ENCODE measurements at places on chromosomes 1 and 21. TPM values are rescaled to one million over a fixed set of nuclear protein-coding genes. Genes with fewer than 3 reads are reported as not detected.
A peak's percentile ranks its signal among the peaks of the same experiment; 100 is the strongest.

DNA sequence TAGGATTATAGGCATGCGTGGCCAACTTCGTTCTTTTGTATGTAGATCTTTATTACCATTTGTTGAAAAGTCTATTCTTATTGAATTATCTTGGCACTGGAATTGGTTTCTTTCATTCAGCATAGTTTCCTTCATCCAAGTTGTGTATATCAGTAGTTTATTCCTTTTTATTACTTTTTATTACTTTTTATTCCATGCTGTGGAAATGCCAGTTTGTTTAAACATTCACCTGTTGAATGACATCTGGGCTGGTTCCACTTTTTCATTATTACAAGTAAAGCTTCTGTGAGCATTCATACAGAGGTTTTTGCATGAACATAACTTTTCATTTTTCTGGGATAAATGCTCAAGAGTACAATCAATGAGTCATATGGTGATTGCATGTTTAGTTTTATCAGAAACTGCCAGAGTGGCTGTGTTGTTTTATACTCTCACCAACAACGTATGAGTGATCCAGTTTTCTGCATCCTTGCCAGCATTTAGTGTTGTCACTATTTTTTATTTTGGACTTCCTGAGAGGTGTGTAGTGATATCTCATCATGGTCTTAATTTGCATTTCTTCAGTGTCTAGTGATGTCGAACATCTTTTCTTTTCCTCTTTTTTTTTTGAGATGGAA is 28.6 kb downstream of the PTPRU start:
- H3K27ac ChIP-seq, result no peak overlapping the region
- no peak overlapping the region for H3K4me3 ChIP-seq
- peaks cover 12% of the 10 kb centered on the region for H3K27me3 ChIP-seq
- DNase-seq, result peak; percentile 33
- no peaks in the 10 kb centered on the region for H3K36me3 ChIP-seq

DNA sequence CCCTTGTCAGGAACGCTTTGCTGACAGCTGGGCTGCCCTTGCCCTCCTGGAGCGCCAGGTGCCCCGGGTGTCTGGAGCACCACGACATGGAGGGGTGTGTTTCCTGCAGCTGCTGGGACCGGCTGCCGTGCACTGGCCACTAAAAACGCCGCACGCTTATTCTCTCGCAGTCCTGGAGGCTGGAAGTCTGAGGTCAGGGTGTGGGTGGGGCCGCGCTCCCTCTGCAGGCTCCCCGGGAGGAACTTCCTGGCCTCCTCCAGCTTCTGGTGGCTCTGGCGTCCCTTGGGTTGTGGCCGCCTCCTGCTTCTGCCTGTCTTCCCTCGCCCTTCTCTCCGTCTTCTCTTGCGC is 28.0 kb upstream of the PLCH2 start:
- peaks cover 50% of the 10 kb centered on the region for H3K27me3 ChIP-seq
- peaks cover 9% of the 10 kb centered on the region for H3K4me1 ChIP-seq
- no peak overlapping the region for H3K4me3 ChIP-seq
- H3K27ac ChIP-seq, result no peak overlapping the region

- peaks cover 14% of the 10 kb centered on the region for H3K4me1 ChIP-seq
- H3K27me3 ChIP-seq, result no peaks in the 10 kb centered on the region
- H3K4me3 ChIP-seq, result no peak overlapping the region
- peaks cover 6% of the 10 kb centered on the region for H3K36me3 ChIP-seq
- no peak for DNase-seq
Observed at GRCh38 chr1:117013309-117013858, 11.8 kb downstream of the CD101 start.

GRCh38 chr21:34838956-34839820 is 170.4 kb downstream of the CLIC6 start:
- peaks cover 4% of the 10 kb centered on the region for H3K36me3 ChIP-seq
- no peak overlapping the region for H3K27ac ChIP-seq
- no peak overlapping the region for H3K4me3 ChIP-seq
- no peak for DNase-seq

- H3K4me1 ChIP-seq, result no peaks in the 10 kb centered on the region
- no peaks in the 10 kb centered on the region for H3K27me3 ChIP-seq
- DNase-seq, result no peak
- no peak overlapping the region for H3K27ac ChIP-seq
- no peak overlapping the region for H3K4me3 ChIP-seq
Observed at GRCh38 chr1:46589529-46589928, 14.5 kb downstream of the MKNK1 start.

GRCh38 chr1:85850238-85850637 is 142.0 kb upstream of the ZNHIT6 start:
- no peak overlapping the region for H3K4me3 ChIP-seq
- H3K4me1 ChIP-seq, result no peaks in the 10 kb centered on the region
- no peak overlapping the region for H3K27ac ChIP-seq
- peak; percentile 36 for DNase-seq
- H3K27me3 ChIP-seq, result no peaks in the 10 kb centered on the region
- H3K36me3 ChIP-seq, result no peaks in the 10 kb centered on the region

DNA sequence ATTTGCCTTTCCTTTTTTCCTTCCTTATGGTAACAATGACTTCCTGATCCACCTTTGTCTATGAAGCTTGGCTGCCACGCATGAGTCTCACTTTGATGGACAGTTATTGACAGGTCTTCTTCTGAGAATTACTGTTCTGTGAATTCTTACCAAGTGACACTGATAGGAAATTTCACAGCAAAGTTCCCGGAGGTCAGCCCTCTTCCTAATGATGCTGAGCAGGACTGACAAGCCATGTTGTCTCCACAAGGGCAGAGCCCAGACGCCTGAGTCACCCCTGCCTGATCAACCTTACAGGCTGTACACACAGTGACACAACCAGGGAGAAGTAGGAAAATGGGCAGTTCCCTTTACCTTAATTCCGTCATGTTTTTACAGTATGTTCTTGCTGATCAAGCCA is 44.2 kb downstream of the ZC3H11B start:
- H3K4me3 ChIP-seq, result no peak overlapping the region
- peaks cover 3% of the 10 kb centered on the region for H3K4me1 ChIP-seq
- no peaks in the 10 kb centered on the region for H3K27me3 ChIP-seq
- no peak for DNase-seq
- H3K27ac ChIP-seq, result no peak overlapping the region

- no peaks in the 10 kb centered on the region for H3K36me3 ChIP-seq
- no peaks in the 10 kb centered on the region for H3K4me1 ChIP-seq
- no peak overlapping the region for H3K27ac ChIP-seq
- DNase-seq, result no peak
Observed at GRCh38 chr1:240192851-240193250, 101.2 kb downstream of the FMN2 start.

- H3K27ac ChIP-seq, result peak overlapping the region; percentile 39
- H3K4me3 ChIP-seq, result no peak overlapping the region
- H3K27me3 ChIP-seq, result no peaks in the 10 kb centered on the region
Observed at GRCh38 chr1:38029685-38030511, 16.7 kb downstream of the POU3F1 start.

DNA sequence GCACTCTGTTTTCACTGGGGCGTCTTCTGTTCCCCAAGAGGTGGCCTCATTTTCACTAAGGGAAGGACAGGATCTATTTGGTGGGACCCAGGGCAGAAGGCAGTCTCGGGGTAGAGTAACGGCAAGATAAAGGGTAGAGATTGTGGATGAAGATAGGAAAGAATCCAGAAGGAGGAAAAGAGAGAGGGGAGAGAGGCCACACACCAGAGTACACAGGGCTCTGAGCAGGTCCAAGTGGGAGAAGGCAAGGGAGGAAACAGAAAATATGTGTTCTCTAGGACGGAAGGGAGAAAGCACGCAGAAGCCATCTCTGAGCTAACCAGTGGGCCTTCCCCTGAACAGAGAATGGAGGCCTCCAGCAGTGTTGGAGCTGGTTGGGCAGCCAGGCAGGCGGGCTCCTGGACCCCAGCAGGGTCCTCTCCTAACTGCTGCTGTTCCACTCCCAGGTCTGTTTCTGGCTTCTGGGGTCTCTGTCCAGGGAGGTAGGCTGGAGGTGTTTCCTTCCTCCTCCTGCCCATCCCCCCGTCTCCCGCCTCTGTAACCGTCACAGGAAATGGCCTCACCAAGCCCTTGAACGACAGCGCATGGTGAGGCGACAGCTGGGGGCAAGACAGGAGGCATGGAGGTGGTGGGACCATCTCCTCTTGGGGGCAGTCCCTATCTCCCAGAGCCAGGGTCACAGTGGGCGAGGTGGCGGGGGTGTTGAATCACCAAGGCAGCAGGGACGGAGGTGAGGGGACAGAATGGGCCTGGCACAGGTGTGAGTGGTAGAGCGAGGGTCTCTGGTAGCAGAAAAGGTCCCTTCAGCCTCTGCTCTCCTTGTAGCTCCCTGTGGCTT is 649 bp downstream of the PTPN7 start:
- H3K4me3 ChIP-seq, result peak overlapping the region; percentile 13
- peak overlapping the region; percentile 7 for H3K27ac ChIP-seq
- peaks cover 2% of the 10 kb centered on the region for H3K27me3 ChIP-seq
- H3K36me3 ChIP-seq, result no peaks in the 10 kb centered on the region
- DNase-seq, result no peak

DNA sequence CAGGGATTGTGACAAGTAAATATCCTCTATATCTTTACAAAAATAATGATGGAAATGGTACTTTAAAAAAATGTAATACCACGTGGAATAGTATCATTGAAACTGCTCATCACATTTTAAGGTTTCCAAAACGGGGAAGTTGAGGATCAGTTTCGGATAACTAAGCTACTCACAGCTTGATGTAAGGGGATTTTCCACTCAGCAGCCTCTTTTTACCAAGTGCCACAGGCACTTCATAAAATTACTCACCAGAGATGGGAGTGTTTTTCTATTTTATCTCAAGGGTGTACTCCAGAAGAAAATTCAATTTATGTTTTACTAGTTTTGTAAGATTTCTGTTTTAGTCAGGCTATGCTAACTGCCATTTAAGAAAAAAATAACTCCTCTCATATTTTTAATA is 91.7 kb downstream of the TPR start:
- no peak overlapping the region for H3K27ac ChIP-seq
- no peak overlapping the region for H3K4me3 ChIP-seq
- H3K27me3 ChIP-seq, result no peaks in the 10 kb centered on the region
- H3K36me3 ChIP-seq, result no peaks in the 10 kb centered on the region
- no peaks in the 10 kb centered on the region for H3K4me1 ChIP-seq

DNA sequence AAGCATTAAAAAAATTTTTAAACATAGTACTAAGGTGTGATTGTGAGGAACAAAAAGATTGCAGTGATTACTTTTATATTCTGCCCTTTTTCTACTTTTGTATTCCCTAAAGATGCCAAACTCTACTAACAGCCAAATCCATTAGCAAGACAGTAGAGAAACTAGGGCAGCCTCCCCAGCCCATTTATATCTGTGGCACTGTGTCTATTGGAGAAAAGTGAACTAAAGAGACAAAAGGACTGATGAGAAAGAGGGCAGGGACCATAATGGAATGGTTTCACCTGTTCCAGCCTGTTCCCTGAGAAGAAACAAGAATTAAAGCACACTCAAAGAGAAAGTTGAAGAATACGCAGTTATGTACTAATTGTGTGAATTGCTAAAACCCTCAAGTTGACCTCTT is 56.6 kb downstream of the ATG4C start:
- no peak overlapping the region for H3K4me3 ChIP-seq
- H3K27ac ChIP-seq, result no peak overlapping the region
- H3K27me3 ChIP-seq, result no peaks in the 10 kb centered on the region
- DNase-seq, result no peak
- no peaks in the 10 kb centered on the region for H3K4me1 ChIP-seq
- no peaks in the 10 kb centered on the region for H3K36me3 ChIP-seq

- H3K4me3 ChIP-seq, result no peak overlapping the region
- H3K27ac ChIP-seq, result peak overlapping the region; percentile 65
- H3K4me1 ChIP-seq, result peaks cover 84% of the 10 kb centered on the region
- H3K27me3 ChIP-seq, result peaks cover 10% of the 10 kb centered on the region
Observed at GRCh38 chr1:41482001-41482765, 2.3 kb downstream of the EDN2 start.

DNA sequence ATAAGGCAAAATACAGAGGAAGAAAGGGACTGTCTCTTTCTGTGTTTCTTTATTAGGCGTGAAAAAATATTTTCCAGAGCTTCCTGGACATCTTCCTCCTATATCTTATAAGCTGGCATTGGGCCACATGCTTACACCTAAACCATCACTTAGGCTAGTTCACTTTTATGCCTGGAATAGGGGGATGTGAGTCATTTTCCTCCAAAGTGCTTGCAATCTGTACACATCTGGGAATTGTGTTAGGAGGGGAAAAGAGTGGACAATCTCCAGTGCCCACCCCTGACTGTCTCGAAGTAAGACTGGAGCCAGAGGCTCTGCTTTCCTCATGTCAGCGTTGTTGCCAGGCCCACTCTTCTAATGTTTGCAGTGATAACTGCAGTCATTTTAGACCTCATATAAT is 29.9 kb downstream of the GIPC2 start:
- no peaks in the 10 kb centered on the region for H3K4me1 ChIP-seq
- H3K36me3 ChIP-seq, result no peaks in the 10 kb centered on the region
- H3K27ac ChIP-seq, result peak overlapping the region; percentile 65
- no peaks in the 10 kb centered on the region for H3K27me3 ChIP-seq
- peak; percentile 16 for DNase-seq
- H3K4me3 ChIP-seq, result no peak overlapping the region

DNA sequence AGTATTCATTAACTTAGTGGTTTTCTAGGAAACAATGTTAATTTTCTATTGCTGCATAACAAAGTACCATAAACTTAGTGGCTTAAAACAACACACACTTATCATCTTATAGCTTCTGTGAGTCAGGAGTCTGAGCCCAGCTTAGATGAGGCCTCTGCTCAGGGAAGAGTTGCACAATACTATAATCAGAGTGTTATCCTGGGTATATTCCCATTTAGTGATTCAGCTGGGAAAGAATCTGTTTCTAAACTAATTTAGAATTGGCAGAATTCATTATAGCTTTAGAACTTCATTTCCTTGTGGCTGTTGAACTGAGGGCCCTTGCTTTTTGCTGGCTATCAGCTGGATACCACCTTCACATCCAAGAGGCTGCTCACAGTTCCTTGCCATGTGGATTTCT is 515.5 kb downstream of the BRINP3 start:
- H3K27me3 ChIP-seq, result no peaks in the 10 kb centered on the region
- peaks cover 3% of the 10 kb centered on the region for H3K4me1 ChIP-seq
- DNase-seq, result peak; percentile 81

DNA sequence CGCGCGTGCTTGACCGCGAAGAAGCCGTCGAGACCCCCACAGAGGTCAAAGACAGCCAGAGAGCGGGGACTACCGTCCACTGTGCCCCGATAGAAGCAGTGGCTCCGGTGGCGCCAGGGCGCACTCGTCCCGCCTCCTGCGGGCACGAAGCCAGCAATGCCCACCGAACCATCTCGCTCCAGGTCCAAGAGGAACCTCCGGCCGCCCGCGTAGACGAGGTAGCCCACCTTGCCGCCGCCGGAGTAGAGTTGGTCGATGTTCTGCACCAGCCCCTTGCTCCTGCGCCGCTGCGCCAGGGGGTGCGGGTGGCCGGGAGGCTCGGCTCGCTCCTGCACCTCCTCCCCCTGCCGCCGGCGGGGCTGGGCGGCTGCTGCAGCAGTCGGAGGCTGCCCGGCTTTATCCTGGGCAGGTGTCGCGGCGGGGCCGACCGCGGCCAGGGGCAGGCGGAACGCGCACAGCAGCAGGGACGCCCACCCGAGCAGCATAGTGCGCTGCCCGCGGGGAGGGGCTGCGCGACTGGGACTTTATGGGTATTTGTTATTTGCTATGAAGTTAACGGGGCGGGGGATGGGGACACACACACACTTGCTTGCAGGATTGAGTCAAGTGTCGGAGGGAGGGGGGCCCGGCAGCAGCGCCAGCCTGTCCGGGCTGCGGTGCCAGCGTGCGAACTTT is 844 bp downstream of the ADAMTS5 start:
- H3K27ac ChIP-seq, result peak overlapping the region; percentile 96
- H3K36me3 ChIP-seq, result no peaks in the 10 kb centered on the region
- peak; percentile 84 for DNase-seq
- H3K4me3 ChIP-seq, result peak overlapping the region; percentile 89

- H3K4me3 ChIP-seq, result no peak overlapping the region
- no peak for DNase-seq
Observed at GRCh38 chr21:15423676-15424445, 305.9 kb upstream of the USP25 start.

LENEP gene
- polyA plus RNA-seq, result 0.30 TPM

C4BPA gene
- not detected for polyA plus RNA-seq

PLA2G4A gene
- 3.0 TPM for polyA plus RNA-seq

HSPB7 gene
- 92.0 TPM for polyA plus RNA-seq

MROH9 gene
- 0.07 TPM for polyA plus RNA-seq

TSSK3 gene
- 0.55 TPM for polyA plus RNA-seq

PHLDA3 gene
- 25.1 TPM for polyA plus RNA-seq
